NCI-H2081 treated with DMSO at 0.1 percent for 48 hours (cell line): ENCODE measurements at places on chromosomes 16 and 17.

DNA sequence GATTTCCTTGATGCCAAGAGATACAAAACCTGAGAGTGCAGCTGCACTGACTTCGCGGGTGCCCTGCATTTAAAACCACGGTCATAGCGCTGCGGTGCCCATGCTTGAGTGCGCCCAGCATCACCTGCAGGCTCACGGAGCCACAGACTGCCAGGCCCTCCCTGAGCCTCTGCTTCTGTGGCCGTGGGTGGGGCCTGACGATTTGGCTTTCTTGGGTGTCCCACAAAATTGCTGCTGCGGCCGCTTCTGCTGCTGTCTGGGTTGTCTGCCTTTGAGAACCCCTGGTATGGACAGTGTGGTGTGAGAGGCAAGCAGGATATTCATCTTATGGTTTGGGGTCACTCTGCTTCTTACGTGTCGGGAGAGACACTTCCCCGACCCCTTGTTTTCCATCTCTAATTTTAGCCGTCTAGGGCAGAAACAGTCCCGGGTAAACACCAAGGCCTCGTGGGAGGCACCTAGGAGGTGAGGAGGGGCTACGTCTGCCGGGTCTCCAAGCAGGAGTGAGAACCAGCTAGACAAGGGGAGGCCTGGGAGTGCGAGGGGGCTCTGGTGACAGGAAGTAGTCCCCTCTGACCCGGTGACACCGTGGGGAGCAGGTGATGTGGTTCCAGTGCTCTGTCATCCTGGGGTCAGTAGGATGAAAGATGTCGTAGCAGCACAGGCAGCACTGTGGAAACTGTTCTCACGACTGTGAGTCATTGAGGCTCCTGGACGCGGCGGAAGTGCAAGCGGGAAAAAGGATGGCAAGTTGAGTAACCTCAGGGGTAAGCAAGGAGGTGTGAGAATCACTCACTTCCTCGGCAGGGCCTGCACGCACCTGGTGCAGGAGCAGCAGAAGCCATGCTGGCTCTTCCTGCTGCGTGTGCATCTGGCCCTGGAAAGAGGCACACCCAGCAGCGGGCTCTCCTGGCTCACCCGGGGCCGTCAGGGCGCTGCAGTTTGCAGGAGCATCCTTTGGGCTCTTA lies 176.3 kb downstream of the RPTOR start:
- DNase-seq, result no peak

GRCh38 chr16:30570636-30571444 lies 674 bp downstream of the ZNF688 start:
- no peak for DNase-seq

DNA sequence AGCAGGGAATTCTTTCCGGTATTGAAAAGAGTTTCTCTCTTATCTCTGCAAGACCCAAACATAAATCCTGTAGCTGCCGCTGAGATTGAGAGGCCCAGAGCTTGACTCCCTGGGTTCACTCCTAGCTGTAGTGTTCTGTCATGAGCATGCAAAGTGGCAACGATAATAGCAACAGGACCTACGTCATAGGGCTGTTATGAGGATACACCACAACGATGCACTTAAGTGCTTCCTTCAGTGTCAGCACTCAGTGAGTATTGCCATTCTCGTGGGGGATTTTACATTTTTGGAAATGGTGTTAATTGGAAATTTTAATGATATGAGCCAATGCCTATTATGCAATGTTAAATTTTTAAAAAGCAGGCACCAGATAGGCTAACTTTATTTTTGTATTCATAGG lies 199.8 kb downstream of the CYLD start:
- DNase-seq, result no peak

DNA sequence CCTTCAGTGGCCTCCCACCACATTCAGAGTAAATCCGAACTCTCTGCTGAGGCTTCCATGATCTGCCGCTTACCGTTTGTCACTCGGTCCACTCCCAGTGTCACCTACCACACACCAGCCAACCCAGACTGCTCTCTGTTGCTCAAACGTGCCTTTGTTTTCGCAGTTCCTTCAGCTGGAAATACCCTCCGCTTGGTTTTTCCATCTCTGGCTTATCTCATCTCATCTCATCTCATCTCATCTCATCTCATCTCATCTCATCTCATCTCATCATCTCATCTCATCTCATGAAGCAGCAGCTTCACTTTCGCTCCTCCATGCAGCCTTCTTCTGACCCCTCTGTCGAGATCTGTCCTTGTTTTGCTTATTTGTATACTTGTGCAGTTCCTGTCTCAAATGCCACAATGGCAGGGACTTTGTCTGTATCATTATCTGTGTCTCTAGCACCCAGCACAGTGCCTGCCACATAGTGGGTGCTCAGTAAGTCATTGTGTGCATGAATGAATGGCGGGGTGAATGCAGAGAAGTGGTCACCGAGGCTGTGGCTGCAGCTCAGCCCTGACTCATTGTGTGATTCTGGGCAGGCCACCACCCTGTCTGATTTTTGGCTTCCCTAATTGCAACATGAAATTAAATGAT lies 3.8 kb upstream of the SNX20 start:
- no peak for DNase-seq

DNA sequence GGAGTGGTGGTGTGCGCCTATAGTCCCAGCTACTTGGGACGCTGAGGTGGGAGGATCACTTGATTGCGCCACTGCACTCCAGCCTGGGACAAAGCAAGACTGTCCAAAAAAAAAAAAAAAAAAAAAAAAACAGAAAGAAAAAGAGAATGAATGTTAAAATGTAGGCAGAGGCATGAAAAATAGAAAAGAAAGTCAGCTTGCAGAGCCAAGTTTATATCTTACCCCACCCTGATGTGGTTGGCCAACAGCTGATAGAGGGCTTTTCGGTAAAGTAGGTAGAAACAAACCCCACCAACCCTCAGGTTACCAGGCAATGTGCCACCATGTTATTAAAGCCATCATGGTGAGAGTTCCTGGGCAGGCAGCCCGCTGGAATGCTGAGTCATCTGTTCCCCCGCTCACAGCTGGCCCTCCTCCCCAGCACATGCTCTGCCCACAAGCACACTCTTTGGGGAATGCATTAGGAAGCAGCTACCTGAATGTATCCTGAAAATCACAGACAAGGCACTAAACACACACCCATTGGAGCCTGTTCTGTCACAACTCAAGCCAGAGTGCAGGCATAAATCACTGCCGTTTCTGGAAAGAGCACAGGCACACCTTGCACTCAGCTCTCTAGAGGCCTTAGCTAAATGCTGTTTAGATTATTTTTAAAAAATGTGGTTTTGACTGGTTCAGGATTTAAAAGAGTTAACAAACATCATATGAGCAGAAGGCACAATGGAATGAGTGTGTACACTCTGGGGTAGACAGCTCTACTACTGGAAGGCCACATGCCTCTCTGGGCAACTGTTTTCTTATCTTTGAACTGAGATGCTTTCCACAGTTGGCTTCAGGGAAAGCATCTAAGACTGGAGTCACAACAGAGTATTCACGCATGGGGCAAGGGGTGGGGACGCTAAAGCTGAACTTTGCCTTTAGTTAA lies 128.5 kb downstream of the PARN start:
- peak; percentile 69 for DNase-seq

DNA sequence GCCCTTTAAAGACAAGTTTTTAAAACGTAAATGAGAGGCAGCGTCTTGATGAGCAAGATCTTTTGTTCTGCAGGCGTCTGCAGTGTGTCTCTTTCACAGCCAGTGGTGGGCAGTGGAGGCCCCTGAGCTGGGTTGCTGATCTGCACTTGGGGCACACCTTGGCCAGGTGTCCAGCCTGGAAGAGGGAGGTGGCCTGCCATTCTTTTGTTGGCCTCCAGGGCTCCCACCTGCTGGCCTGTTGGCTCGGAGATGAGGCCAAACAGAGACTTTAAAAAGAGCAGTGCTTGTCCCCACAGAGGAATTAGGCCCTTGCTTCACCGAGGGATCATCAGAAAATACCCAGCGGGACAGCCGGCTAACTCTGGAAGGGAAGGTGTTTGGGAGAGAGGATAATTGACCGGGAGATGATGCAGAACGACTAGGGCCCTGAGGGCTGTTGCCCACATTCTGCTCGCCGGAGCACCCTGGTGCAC lies 145.9 kb upstream of the PLCG2 start:
- DNase-seq, result no peak

- DNase-seq, result no peak
Measured at GRCh38 chr16:5580296-5580695, 482.7 kb upstream of the EEF2KMT start.

GRCh38 chr16:4498546-4499195 lies 22.5 kb downstream of the HMOX2 start:
- no peak for DNase-seq

GRCh38 chr16:4283441-4283840 lies 10.6 kb upstream of the TFAP4 start:
- no peak for DNase-seq

- DNase-seq, result no peak
Measured at GRCh38 chr16:51114382-51114781, 36.7 kb downstream of the SALL1 start.
